ENCODE measurements at places on chromosomes 2 and 18.

DNA sequence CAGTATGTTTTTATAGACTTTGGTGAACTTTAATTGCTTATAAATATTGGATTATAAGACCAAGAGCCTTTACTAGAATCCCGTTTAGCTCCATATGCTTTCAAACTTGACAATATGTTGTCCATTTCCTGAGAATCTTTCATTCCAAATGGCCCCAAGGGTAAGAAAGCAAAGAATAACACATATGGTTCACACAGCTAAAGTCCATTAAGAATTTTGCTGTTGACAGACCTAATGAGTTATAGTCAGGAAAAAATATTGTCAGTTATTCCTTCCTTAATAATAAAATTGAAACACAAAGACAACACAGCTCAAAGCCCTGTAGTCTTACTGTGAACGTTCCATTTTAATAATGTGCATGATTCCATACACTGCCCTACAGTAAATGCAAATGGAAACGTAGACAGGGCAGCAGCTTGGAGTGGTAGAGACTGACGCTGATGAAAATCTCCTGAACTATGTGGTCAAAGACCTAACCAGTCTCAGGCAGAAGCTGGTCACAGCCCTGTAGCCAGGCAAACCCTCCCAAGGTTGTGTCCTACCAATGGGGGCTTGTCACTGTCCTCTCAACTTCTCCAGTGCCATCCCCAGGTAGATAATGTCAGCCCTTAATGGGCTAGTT lies 49.0 kb upstream of the ATIC start:
- no peak for DNase-seq

GRCh38 chr2:46058140-46058539 lies 239.1 kb upstream of the EPAS1 start:
- DNase-seq: peak; percentile 39

- no peak for DNase-seq
Observed at GRCh38 chr18:46070815-46071652, 1.0 kb downstream of the PSTPIP2 start.

- DNase-seq: no peak
Observed at GRCh38 chr18:23776306-23776705, 87.1 kb downstream of the LAMA3 start.

GRCh38 chr2:161159456-161160225 lies 587 bp upstream of the TANK start:
- no peak for DNase-seq

GRCh38 chr18:35507623-35508022 lies 9.9 kb upstream of the INO80C start:
- no peak for DNase-seq

DNA sequence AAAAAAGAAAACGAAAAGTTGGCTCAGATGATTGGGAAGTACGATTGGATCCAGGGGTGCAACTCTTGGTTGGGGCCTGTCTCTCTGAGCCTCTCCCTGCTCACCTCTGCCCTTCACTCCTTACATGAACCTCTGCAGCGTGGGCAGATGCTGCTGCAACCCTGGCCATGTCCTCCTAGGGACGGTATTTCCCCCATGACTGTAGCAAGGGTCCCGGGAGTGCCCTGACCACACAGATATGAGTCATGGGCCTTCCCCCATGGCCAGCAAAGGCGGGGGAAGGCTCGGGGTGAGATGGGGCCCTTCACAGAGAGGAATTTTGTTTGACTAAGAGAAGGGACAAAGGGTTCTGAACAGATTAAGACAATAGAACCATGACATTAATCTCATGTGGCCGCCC lies 129.0 kb downstream of the NCK2 start:
- DNase-seq: peak; percentile 92

GRCh38 chr2:82494739-82495138 lies 1964.3 kb downstream of the SUCLG1 start:
- no peak for DNase-seq

GRCh38 chr2:228673876-228674554 lies 492.5 kb upstream of the SPHKAP start:
- DNase-seq: no peak

DNA sequence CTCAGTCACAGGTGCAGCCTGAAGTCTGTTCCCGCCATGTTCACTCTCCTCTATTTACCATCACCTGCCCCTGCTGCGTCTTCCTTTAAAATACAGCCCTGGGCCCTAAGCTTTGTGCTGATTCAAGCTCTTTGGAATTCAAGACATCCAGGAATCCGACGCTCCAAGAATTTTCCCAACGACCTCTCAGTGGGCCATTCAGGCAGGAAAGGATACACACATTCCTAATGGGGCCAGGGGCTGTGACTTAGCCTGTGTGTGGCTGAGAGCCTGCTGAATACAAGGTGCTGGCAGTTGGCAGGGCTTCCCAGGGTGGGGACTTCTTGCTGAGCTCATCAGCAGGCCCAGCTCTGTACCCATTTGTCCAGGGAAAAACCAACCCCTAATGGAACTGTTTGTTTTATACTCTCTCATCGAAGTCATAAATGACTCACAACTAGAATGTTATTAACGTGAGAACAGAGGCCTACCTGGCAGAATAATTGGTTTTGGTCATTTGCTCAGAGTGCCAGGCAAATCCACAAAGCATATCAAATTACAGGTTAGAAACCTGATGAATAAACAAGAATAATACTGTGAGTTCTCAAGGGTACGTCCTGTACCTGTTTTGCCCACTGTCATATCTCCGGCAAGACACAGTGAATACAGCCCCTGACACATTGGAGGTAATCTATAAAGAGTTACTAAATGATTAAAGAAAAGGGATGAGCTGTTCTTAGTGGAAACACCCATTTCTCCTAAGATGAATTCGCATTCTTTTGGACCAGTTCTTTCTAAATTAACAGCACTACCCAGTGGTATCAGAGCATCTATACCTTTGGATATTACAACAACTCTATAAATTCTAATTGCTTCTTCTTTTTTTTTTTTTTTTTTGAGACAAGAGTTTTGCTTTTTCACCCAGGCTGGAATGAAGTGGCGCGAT lies 12.6 kb upstream of the KCMF1 start:
- DNase-seq: peak; percentile 91

DNA sequence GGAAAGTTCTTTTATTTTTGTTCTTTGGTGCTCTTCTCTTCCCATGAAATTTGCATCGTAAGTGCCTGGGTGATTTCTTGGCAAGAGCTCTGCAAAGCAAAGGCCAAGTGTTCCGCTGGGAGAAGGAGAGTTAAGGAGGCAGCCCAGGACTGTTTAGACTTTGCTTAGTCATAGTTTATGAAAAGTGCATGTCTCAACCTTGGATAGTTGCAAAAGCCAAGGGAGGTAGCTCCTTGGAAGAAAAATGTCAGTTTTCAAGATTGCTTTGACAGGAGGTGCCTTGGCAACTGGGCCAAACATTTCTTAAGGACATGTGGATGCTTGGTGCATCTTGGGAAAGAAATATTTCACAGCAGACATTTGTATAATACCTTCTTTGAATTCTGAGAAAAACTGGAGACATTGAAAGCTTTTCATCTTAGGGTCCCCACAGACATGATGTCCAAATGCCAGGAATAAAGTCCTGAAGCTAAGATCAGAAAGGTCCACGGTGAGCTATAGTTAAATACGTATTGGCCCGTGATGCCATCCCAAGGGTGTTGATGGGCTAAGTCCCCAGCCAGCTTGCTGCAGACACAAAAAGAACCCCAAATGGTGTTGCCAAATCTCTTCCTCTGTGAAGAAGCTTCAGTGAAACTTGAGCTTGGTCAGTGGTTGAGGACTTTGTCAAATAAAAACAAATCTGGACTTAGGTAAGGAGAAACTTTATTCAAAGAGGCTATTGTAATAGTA lies 96.3 kb upstream of the THUMPD2 start:
- peak; percentile 97 for DNase-seq

- no peak for DNase-seq
Observed at GRCh38 chr2:225602205-225602604, 202.7 kb downstream of the NYAP2 start.

- DNase-seq: no peak
Observed at GRCh38 chr18:80254971-80255500, 7.7 kb upstream of the PARD6G start.

- DNase-seq: no peak
Observed at GRCh38 chr2:40827392-40827791, 375.5 kb upstream of the SLC8A1 start.

- DNase-seq: no peak
Observed at GRCh38 chr2:180325416-180326120, 318.5 kb upstream of the CWC22 start.

DNA sequence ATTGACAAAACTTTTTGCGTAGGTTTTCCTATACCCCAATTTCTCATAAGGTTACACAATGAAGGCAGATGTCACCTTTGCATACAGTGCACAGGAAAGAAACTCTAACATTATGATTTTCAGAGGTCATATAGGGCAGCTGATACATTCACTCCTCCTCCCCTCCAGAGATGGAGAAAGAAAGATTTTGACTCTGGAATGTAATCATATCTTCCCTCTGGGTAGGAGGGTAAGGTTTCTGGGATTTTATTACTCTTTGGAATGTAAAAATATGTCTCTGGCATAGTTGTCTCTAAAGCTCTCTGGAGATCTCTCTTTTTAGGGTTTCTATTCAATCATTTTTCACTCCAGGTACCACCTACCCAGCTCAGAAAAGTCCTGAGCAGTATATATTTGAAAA lies 398.3 kb downstream of the GPD2 start:
- no peak for DNase-seq

DNA sequence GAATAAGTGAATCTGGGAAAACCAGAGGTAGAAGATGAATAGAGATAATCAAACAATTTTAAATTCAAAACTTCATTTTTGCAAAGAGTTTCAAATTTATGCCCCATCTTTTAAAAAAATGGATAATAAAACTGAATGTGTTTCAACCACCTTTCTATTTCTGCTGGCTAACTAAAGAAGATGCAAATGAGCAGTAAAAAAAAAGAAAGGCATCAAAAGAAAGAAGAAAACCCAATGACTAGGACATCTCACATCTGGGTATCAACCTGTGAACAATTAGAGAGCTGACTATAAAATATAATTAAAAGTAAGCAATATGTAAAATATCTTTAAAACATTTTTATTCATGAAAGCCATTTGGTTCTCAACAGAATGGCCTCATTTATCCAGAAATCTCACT lies 2.5 kb downstream of the PGAP1 start:
- no peak for DNase-seq

DNA sequence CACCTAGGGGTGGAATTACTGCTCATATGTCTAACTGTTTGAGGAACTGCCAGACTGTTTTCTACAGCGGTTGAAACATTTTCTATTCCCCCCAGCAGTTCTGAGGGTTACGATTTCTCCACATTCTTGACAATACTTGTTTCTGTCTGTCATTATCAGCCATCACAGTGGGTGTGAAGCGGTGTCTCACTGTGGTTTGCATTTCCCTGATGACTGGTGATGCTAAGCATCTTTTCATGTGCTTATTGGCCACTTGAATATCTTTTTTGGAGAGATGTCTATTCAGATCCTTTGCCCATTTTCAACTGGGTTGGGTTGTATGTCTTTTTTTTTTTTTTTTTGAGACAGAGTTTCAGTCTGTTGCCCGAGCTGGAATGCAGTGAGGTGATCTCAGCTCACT lies 63.0 kb downstream of the ADNP2 start:
- DNase-seq: no peak

GRCh38 chr18:77820472-77820871 lies 570.8 kb downstream of the GALR1 start:
- DNase-seq: no peak

DNA sequence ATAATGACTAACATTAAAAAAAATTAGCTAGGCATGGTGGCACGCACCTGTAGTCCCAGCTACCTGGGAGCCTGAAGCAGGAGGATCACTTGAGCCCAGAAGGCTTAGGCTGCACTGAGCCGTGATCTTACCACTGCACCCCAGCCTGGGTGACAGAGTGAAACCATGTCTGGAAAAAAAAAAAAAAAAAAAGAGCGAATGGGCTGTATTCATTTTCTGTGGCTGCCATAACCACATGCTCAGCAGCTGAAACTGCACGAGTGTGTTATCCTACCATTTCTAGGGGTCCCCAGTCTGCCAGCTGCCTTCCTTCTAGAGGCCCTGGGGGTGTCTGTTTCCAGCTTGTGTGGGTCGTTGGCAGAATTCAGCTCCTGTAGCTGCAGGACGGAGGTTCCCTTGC lies 247.8 kb downstream of the EIPR1 start:
- DNase-seq: no peak

GRCh38 chr18:297936-298335 lies 30.1 kb upstream of the THOC1 start:
- no peak for DNase-seq

GRCh38 chr18:58784601-58785137 lies 80.0 kb upstream of the ZNF532 start:
- DNase-seq: peak; percentile 26

DNA sequence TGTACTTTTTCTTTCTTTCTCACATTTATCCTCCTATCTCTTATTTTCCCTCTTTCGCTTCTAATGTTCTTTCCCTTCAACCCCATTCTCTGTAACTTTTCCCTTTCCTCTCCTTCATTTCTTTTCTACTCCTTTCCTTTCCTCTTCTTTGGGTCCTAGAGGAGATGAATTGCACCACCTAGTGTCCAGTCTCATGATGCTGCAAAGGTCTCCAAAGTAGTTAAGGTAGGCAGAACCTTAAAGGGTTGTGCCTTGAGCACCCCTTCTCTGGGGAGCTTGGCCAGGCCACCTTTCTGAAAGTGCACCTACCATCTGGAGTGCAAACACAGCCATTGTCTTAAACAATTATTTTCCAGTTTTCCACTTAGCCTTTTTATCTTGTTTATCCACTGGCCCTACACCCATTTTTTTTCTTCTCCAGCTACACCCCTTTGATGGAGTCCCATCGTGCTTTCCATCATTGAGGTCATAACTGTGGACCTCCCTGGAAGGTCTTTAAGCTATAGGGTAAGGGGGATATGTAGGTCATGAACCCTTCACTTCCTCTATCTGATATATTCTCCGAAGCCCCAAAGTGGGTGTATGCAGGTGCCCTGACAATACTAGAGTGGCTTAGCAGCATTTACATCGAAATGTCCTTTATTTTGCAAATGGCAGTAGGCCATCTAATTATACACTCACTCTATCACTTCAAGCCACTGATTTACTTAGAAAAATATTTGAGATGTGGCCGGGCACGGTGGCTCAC lies 155.9 kb downstream of the ESCO1 start:
- DNase-seq: peak; percentile 79

GRCh38 chr2:27448381-27448780 lies 6.2 kb downstream of the KRTCAP3 start:
- DNase-seq: no peak

DNA sequence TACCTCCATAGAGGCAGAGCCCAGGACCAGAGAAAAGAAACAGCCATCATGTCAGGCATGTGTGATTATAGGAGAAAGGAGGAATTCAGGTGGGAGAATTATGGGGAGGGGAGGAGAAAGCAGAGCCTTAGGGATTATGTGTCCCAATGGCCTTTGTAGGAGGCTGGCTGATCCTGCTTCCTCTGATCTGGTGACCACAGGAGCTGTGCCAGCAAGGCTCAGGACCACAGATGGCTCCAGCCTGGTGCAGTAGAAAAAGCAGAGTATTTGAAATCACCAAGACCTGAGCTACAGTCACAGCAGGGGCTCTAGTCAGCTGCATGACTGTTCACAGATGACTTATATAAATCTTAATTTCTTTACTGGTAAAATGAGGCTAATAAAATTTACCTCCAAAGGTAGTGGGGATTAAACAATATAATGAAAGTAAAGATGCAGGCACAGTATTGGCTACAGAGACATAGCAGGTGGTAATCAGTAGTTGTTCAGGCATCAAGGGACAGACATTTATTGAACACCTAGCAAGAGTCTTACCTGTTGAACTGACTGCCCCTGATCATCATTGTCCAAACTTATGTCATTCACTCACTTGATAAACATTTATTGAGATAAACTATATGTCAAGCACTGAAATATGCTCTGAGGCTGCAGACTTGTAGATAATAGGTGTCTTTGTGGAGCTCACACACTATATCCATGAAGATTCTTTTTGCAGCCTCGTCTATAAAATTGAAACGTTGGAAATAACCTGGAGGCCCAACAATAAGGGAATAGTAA lies 121.3 kb downstream of the MYCN start:
- DNase-seq: no peak

GRCh38 chr2:234493796-234494195 lies 3.1 kb downstream of the ARL4C start:
- no peak for DNase-seq

Measured in cardiac fibroblast (primary cell).